ENCODE measurements at places on chromosomes 11 and 22.

DNA sequence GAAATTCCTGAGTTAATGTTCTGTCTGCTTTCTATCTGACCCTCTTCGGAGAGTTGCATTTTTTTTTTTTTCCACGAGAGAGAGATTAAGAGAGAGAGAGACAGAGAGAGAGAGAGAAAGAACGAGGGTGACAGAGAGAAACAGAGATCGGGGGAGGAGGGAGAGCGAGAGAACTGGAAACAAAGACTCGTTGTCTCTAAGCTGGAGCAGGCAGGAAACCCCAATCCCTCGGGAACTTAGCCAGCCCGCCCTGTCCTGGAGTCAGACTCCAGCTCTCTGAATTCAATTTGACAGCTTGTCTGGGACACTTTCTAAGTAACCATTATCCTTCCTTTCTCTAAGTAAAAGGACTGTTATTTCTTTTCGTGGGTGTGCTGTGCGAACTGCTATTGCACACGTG, 76.9 kb downstream of the KCNJ1 start:
- DNase-seq, result no peak

DNA sequence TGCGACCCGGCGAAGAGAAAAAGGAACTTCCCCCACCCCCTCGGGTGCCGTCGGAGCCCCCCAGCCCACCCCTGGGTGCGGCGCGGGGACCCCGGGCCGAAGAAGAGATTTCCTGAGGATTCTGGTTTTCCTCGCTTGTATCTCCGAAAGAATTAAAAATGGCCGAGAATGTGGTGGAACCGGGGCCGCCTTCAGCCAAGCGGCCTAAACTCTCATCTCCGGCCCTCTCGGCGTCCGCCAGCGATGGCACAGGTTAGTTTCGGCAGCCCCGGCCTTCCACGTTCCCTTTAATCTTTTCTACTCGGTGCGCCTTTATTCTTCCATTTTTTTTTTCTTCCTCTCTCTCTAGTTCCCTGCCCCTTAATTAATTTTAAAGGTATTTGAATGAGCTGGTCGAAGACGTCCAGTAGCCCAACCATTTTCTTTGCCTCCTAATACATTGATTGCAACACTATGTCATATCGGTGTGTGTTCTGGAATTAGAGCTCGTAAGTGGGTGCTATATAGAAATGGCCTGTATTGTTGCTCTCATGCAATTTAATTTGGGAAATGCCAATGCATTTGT, 537 bp downstream of the EP300 start:
- no peak for DNase-seq

DNA sequence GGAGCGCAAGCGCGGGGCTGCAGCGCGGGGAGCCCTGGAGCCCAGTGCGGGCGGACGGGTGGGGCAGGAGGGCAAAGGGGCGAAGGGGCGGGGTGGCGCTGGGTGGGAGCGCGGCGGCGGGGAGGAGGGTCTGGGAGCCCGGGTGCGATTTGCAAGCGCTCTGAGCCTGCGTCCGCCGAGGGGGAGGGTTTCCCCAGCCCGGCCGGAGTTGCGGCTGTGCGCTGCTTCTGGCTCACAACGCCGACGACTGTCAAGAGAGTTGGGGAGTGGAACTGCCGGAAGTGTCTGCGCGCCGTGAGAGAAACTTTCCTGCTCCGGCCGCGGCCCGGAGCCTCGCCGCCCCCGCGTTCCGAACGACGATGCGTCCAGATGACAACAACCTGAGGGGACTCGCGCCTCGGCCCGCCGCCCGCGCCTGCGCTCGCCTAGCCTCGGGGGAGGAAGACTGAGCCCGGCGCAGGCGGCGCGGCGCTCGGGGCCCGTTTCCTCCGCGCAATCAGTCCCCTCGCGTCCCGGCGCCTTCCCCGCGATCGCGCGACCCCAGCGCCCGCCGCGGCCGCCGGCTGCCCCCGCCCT, at the start of gene ARHGAP42:
Gene ARHGAP42 (plus strand): TSS at position 235 of the 576 bp plus-strand sequence. CDS start 391 bp downstream, outside the sequence.
- no peak for DNase-seq

DNA sequence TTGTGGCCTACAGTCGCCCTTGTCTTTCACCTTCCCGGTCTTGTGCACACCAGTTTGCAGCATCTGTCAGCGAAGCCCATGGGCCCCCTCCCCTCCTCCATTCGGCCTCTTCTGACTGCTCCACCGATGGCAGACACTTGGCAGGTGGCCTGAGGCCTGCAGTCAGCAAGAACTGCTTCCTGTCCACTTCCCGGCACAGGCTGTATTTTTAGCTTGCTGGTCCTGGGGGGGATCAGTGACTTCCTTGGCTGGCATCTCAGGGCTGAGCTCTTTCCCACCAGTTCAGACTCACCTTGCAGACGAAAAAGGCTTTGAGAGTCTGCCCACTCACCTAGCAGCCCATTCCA, 106.4 kb downstream of the SYN3 start:
- DNase-seq, result no peak

- DNase-seq, result no peak
Observed at GRCh38 chr22:35071784-35072183, 5.8 kb downstream of the ISX start.

DNA sequence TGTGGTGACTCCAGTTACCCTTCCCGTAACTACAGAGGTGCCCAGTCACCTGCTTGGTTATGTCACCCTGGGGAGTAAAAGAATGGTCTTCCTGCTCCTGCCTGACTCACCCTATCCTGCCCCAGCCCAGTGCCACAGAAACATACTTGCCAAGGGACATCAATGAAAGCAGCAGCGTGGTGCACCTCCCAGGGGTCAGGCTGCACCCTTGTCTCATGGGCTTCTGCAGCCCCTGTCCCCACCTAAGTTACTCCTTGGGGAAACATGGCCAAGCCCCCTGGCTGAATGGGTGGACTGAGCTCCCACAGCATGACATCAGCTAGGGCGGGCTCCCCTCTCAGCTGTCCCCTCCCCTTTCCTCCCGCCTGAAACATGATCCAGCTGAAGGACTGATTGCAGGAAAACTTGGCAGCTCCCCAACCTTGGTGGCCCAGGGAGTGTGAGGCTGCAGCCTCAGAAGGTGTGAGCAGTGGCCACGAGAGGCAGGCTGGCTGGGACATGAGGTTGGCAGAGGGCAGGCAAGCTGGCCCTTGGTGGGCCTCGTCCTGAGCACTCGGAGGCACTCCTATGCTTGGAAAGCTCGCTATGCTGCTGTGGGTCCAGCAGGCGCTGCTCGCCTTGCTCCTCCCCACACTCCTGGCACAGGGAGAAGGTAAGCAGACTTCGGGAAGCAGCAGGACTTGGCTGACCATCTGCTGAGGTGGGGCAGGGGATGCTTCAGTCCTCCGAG, at the start of gene HTR3A:
Gene HTR3A (plus strand): TSS at position 368 of the 730 bp plus-strand sequence. CDS start 218 bp downstream, at position 586.
- no peak for DNase-seq

DNA sequence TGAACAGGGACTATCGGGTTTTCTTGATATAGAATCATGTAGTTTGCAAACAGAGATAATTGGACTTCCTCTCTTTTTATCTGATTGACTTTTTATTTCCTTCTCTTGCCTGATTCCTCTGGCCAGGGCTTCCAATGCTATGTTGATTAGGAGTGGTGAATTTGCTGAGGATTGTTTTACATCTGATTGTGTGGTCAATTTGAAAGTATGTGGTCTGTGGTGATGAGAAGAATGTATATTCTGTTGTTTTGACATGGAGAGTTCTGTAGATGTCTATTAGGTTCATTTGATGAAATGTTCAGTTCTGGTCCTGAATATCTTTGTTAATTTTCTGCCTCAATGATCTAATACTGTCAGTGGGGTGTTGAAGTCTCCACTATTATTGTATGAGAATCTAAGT, 713.2 kb upstream of the CCDC179 start:
- no peak for DNase-seq

DNA sequence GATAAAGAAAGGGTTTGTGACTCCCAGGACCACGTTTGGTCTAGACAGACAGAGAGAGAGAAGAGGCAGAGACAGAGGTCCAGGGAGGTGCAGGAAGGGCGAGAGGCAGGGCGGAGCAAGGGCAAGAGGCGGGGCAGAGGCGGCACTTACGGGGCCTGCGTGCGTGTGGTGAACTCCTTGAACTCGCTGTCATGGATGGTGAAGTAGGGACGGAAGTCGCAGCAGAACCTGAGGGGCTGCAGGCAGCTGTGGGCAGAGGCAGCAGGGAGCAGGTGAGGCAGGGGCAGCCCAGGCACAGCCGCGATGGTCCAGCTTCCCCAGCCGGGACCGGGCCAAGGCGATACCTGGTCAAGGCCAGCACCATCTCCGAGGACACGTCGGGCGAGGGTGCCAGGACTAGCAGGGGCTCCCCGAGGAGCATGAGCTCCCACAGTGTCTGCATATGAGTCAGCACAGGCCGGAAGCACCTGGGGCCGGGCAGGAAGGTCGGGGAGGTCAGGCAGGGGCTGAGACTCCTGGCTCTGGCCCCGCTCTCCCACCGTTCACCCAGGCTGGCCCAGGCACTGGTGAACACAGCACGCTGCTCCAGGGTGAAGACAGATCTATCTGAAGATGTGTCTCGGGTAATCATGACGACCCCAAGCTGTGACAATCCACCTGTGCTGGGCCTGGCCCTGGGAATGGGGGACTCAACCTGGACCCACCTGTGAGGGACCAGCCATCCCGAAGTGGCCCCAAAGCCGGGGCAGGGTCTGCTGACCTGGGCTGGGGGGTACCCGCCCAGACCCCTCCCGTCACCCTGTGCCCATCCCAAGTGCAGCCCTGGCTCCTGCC, 7.2 kb upstream of the PLXNB2 start:
- no peak for DNase-seq

GRCh38 chr11:78941226-78941851, 366.7 kb upstream of the NARS2 start:
- DNase-seq, result no peak

DNA sequence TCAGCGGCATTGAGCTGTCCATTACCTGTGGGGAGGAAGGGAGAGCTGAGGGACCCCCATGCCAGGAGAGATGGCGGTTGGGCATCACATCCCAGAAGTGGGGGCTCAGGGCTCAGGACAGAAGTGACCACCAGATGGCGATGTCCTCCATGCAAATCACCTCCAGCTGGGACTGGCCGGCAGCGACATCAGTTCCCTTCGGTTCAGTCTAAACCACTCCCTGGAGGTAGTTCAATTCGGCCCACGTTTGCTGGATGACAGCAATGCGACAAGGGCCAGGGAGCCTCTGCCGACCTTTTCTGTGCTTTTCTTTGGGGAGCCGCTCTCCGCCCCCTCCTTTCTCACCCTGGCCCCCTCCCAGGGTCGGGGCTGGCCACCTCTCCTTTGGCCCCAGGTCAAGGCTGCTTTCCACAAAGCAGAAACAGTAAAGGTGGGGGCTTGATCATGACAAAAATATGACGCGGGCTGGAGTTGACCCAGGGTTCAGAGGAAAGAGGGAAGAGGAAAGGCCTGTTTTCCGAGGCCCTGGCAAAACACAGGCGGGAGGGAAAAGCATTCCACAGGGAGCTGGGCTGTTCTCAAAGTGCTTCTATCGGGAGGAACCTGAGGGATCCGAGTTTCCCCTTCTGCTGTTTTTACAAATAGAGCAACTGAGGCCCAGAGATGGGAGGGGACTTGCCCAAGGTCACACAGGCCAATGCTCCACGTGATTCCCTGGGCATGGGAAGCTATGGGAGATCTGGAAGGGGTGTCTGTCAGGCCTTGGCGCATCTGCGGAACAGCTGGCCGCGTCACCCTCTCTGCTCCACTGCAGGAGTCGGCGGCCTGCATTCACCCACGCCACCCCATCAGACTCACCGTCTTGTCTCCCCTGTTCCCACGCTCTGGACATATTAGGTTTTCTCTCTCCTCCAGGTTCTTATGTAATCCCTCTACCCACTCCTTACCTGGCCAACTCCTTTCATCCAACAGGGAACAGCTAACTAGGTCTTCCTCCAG, 54.7 kb downstream of the FBXO7 start:
- peak; percentile 40 for DNase-seq

DNA sequence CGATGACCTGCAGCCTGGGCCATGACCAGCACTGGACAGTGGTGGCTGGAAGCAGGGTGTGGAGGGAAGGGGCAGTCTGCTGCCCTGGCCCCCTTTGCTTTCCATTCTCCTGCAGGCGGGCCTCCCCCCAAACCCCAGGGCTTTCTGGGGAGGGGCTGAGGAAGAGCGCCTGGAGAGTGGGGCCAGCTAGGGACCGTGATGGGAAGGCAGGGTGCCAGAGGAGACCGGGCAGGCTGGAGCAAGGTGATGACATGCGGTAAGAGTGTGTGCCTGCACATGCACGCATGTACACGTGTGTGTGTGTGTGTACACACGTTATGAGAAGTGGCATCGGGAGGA, 7.8 kb downstream of the OAF start:
- DNase-seq, result no peak

GRCh38 chr11:93348930-93349329, 18.4 kb downstream of the DEUP1 start:
- DNase-seq, result no peak

DNA sequence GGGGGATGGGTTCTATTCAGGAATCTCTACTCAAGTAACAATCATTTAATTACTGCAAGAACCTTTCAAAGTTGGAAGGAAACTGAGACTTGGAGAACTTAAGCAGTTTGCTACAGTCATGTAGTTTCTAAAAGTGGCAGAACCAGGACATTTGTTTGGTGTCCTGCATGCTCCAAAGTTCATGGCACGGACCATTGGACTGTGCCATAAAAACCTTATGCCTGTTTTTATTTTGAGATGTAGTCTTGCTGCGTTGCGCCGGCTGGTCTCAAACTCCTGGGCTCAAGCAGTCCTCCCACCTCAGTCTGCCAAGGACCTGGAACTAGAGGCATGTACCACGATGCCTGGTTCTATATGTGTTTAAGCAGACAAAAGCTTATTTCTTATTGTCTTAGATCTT, 18.6 kb upstream of the AIFM3 start:
- DNase-seq, result no peak

Data from skeletal muscle cell (primary cell).